ENCODE measurements at places on chromosomes 11 and 22.

DNA sequence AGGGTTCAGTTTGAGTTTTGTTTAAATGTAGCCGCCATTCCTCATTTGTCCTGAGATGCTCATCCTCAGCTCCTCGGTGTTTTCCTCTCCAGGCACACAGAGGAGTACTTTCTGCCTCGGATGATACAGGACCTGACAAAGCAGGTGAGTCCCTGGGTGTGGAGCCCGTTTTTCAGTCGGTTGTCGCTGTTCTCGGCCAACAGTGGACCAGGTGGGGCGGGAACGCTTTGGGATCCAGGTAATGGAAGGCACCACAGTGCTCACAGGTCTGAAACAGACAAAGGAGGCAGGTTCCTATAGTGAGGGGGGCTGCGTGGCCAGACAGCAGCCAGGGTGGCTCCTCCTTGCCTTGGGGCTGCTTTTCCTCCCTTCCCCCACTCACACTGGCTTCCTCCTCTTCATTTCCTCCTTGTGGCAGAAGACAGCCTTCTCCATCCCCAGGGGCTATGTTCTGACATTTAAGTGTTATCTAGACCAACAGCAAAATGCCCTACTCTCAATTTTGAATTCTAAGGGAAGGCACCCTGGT is 19.4 kb downstream of the NADSYN1 start:
- DNase-seq = no peak

- DNase-seq = no peak
These were observed 78.5 kb downstream of the MPPED1 start for GRCh38 chr22:43490311-43490710.

- DNase-seq = no peak
These were observed 13.8 kb upstream of the SSTR3 start for GRCh38 chr22:37226087-37226486.

- peak; percentile 25 for DNase-seq
These were observed 49.9 kb downstream of the STIM1 start for GRCh38 chr11:3905080-3905953.

DNA sequence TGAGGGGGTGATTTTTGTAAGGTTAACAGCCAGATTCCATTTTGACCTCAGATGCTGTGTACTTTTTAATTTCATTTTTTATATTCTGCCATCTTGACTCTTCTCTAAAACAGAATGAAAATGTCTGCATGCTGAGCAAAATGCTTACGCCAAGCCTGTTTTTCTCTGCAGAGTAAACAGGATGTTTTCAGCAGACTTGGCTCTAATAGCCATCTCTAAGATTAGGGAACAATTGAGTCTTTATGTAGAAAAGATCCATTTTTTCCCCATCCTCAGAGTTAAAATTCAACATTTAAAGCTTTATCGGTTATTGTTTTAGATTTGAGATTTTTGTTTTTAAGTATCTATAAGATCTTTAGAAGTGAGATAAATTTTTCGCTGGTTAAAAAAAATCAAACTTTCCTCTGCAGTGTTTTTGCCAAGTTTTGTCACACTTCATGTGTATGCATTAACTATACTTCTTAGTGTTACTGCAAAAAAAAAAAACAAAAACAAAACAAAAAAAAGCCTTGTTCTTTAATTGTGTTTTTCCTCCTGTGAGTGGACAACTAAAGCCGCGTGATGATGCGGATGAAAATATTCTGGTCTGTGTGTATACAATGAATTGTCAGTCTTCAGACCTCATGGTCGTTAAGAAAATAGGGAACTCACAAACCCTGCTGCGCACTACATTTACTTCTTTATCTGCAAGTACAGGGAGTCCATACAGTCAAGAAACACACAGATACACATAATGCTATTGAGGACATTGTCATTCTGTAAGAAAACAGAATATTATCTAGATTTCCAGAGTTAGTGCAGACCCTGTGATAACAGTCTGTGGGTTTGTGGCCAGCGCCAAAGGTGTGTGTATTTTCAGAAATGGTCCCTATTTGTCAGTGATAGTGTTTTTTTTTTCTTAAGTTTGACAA is 17.5 kb upstream of the ADSL start:
- no peak for DNase-seq

GRCh38 chr11:93579187-93579751 is 36.1 kb upstream of the SMCO4 start:
- no peak for DNase-seq

DNA sequence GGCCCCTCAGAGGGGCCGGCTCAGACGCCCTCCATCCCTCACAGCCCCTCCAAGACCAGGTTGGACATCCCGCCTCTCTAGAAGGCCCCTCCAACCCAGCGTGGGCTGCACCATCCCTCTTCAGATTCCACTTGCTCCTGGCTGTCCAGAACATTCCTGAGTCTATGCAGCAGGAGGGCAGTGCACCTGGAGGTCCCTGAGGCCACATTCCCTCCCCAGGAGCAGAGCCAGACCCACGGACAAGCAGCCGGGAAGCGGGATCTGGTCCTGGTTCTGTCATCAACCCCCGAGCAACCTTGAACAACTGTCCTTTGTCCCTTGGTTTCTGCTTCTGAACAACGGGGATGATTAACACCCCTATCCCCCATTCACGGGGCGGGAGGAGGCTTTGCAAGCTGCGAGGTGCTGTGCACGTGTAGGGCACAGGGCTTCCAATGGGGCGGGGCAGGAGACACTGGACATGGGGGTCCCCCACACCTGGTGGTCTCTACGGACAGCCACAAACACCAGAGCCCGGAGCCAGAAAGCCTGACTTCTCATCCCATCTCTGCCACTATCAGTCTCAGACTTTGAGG is 13.2 kb upstream of the PDGFB start:
- DNase-seq = no peak

GRCh38 chr11:13304655-13305335 is 27.2 kb downstream of the BMAL1 start:
- DNase-seq = no peak

- DNase-seq = no peak
These were observed 808 bp upstream of the MSANTD2 start for GRCh38 chr11:124801014-124801413.

GRCh38 chr11:47881145-47881544 is 33.0 kb upstream of the NUP160 start:
- no peak for DNase-seq

- DNase-seq = no peak
These were observed 1.8 kb downstream of the CELF1 start for GRCh38 chr11:47551086-47551485.

GRCh38 chr11:126277780-126278179 is 5.1 kb upstream of the TIRAP start:
- DNase-seq = no peak

GRCh38 chr11:11252403-11252802 is 100.6 kb downstream of the CSNK2A3 start:
- DNase-seq = no peak

DNA sequence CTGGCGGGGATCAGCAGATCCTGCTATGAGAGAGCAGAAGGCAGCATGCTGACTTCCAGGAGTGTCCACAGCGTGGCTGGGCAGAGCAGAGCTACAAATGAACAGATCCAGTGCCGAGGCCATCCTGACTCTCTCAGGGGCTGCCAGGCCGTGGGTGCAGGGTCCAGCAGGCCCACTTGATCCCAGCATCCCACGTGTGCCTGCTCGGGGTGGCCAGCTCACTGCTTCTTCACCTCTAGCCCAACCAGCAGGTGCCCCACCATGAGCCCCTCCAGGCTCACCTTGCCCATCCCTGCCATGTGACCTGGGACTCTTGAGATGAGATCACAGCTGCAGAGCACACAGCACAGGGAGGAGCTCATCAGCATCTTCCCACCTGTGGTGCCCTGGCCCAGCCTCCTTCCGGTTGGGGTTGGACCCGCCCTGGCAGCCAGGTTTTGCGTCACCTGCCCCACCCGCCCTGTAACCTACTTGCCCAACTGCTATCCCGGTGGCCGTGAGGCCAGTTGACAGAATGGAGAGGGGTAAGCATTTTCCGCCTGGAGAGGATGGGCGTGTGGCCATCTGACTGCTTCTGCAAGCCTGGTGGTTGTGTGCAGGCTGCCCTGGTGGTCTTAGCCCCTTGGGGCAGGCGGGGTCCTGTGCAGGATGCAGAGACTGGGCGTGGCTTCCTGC is 11.0 kb downstream of the TANGO2 start:
- DNase-seq = no peak

DNA sequence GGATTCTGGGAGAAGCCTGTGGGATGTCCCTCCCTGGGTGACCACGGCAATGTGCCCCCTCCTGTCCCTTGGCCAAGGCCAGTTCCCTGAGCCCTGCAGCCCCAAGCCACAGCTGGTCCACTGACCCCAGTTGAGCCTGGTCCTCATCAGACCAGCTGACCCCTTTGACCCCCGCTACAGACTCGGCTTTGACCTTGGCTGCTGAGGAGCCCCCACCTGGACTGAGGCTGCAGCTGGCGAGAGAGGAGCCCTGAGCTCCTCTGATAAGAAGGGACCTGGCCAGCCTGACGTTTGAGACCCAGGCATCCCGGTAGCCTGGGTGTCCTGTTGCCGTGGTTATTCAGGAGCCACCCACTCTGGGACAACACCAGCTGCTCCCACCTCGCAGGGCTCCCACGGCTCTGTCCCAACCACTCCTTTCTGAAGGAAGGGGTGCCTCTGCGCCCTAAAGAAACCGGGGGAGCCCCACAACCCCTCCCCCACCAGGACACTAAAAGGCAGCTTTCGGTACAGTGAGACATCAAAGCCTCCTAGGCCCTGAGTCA is 3.0 kb downstream of the ASCL2 start:
- no peak for DNase-seq

GRCh38 chr11:90788961-90789360 is 566.1 kb upstream of the CHORDC1 start:
- no peak for DNase-seq

GRCh38 chr11:113401718-113402117 is 14.1 kb downstream of the ANKK1 start:
- no peak for DNase-seq

GRCh38 chr11:117884994-117885393 is 8.5 kb upstream of the FXYD6 start:
- DNase-seq = no peak

DNA sequence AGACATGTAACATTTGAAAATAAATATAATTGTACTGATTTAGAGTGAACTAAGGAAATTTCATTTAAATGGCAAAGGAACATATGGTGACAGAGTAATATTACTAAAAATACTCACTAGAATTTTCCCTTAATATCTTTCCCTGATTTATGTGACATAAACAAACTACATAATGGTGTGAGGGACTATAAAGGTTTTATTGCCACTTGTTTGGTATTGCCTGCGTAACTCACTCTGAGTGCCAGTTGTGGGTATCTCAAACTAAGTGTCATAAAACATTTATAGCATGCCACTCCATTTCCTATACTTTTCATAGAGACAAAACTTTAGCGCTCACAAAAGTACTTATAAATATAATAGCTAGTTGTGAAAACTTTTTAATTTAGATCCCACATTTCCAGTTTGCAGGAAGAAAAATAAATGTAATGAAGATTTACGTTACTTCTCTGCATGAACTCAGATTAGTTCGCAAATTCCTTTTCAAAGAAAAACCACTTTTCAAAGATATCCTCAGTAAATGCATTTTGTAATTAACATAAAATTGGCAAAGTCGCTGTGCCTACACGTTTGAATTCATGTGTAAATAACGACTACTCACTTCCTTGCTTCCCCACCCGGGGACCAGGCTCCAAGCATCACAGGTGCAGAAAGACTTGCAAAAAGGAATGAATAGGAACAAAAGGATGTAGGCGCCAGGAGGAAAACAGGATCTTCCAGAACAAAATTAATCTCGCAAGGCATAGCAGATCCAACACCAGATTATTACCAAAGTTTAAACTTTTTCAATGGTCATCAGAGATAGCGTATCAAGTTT is 1.6 kb upstream of the QSER1 start:
- no peak for DNase-seq

- no peak for DNase-seq
These were observed 2.4 kb upstream of the IFITM2 start for GRCh38 chr11:304915-305843.
